ENCODE measurements at places on chromosomes 2 and 18.

DNA sequence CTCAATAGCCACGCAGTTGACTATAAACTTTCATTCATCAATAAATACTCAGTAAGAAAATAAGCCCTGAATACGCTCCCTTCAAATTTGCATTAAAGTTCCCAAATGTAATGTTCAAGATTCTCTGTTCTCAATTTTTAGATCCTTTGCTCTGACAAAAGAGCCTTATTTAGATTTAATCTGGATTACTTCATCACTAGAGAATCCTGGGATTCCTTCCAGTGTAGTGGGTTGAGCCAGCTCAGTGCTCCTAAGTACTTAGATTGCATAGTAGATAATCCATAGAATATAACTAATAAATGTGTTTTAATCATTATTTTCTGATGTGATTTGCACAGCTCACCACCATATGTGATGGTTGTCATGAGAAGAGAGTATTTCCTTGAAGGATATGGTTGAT, 1286.2 kb downstream of the SUCLG1 start:
- no peak for DNase-seq

GRCh38 chr2:164178835-164179465, 442.3 kb downstream of the GRB14 start:
- DNase-seq = no peak

DNA sequence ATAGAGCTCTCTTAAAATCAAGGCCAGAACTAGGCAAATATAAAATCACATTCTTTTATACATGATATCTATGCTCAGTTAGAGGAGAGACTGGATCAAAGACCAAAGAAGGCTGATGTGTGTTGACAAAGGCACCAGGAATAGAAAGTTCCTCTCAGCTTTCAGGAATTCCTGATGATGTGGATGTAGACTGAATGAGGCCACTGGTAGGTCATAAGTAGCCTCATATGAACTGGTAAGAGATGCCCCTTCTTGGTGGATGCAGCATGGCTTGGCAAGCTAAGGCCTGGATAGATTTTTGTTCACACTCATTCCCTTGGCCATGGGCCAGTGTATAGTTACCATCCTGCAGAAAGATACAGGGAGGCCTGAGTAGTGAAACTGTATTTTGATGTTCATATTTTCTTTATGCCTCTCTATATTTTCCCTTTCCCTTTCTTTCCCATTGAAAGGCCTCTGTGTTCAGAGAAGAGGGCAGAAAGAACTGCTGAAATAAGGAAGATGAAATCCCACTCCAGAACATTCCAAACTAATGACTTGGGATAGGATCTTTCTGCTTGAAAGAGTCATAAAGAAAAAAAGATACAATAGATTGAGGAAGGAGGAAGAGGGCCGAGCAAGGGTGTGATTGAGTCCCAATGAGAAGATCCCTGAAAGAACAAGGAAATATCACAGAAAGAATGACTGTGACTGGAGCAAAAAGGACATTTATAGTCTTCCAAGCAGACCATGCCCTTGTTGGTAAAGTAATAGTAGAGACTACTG, 2182.7 kb upstream of the PIK3C3 start:
- DNase-seq = no peak

DNA sequence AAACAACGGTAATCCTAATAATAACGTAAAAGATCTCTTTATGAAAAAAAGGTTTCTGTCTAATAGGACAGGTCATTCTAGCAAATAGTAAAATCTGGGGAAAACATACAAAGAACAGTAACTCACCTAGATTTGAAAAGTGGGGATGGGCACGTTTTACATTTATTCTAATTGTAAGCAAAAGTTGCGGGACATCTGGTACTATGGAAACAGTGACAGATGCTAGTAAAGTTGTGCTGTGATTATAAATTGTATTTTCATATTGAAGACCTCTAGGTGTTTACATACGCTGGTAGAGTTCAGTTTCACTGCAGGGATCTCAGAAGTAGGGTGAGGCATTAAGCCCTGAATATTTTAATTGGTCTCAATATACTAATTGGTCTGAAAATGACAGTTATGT, 422.5 kb downstream of the DPP10 start:
- no peak for DNase-seq

GRCh38 chr2:180690611-180691010, 289.8 kb upstream of the UBE2E3 start:
- DNase-seq = no peak

DNA sequence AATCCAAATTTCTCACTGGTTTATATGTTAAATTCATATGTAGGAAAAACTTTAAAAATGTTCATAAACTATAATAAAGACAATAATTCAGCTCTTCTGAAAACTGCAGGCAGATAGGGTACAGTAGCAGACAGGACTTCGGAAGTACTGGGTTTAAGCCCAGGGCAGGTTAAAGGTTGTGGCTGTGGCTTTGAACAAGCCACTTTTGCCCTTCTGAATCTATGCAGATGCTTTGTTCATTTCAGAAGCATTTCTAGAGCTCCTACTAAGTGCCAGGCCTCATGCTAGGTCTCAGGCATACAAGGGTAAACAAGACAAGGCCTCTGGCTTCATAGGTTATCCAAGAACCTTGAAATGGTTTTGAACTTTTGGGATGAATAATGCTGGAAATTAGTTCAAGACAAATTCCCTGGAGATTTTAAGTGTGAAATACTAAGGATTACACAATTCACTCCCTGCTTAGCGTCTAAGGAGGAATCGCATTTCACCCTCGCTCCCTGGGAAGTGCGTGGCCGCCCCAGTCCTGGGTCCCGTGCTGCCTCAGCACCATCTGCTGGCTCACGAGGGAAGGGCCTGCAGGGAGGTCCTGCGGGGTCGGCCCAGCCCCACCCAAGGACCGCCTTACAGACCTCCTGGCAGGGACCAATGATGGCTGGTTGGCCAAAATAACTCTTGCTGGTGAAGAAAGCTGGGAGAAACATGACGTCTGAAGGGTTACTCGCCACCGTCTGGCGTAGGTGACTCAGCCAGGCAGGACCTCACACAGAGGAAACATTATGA, 67.7 kb upstream of the L3MBTL4 start:
- DNase-seq = no peak

- DNase-seq = no peak
Observed at GRCh38 chr18:55499526-55499925, 88.5 kb downstream of the TCF4 start.

GRCh38 chr18:59265246-59265973, 7.8 kb downstream of the RAX start:
- no peak for DNase-seq

DNA sequence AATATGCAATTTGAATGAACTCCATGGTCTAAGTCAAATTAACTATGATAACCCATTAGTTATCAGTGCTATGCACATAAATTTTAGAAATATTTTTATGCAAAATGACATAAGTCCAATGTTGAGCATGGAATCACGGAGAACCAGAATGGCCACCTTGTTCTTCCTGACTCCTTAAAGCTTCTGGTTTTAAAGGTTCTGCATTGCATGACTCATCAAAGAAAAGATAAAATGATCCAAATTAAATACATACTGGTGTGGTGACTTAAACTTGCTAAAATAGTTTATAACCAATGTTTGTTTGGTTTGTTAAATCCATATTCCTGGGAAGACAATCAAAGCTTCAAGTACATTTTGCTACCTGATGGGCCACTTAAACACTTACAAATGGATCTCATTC, 1146.9 kb upstream of the NRXN1 start:
- no peak for DNase-seq

DNA sequence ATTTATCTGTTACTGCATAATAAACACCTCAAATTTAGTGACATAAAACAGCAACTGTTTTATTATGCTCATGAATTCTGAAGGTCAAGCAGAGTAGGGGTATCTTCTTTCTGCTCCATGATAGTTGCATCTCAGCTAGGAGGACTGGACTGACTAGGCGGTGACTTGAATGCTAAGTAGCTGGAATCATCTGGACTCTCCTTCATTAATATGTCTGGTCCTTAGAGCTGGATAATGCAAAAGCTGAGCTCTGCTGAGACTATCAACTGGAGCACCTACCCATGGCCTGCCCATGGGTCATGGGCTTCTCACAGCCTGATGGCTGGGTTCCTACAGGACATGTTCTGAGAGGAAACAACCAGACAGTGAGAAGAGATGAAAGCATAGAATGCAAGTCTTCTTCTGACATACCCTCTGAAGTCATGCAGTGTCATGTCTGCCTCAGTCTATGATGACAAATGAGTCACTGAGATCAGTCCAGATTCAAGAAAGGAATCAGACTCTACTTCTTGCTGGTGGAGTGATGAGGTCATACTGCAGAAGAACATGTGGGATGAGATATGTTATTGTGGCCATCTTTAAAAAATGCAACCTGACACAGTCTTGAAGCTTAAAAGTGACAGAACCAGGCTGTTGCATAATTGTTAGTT, 174.2 kb upstream of the OSR1 start:
- DNase-seq = no peak

DNA sequence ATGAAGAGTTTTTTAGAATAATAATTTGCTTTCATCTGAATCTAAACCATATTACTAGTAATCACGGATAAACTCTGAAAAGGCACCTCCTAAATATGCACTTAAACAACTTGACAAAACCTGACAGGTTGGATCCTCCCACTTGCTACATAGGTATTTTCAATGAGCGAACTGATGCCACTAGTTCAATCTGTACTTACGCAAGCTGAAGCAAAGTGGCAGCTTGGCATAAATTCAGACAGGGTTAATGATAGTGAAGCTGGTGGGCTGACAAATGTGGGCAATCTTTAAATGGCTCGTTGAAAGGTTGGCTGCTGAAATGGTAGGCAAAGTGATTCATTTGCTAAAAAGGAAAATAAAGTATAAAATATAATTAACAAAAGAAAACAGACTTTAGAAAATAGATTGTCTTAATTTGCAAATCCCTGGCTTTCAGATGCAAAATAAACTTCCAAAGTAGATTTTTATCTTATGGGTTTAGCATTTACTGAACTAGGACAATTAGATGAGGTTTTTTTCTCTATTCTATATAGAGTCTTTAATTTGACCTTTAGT, 1713.5 kb upstream of the SLC39A10 start:
- DNase-seq = no peak

DNA sequence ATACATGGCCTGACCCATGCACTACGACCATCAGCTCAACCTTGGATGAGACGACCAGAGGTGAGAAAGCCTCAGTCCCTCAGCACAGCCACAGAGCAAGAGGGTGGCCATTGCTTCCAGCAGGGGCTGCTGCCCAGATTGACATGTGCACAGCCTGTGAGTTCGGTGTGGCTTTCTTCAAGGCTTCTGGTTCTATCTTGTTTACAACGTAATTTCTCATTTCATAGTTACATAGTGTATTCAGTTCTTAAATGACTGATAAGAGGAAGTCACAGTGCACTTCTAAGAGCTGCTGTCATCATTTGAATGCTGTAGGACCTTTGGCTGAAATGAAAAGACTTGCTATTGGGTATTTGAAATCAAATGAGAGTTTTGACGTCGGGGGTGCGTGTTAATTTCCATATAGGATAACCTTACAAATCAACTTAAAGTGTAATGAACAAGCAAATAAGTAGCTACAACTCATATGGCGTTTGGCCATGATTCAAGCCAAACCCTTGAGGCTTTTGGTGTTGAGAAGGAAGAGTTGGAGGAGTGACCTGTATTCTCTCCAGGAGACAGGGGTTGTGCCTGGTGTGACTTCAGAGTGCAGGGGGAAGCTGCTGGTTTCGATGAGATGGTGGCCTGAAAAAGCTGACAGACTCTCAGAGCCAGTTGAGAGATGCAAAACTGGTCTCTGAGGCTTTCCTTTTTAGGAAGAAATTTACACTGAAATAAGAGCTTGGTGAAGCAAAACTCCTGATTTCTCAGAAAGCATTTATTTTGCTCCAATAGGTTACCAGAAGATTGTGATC, 51.0 kb downstream of the TSHZ1 start:
- no peak for DNase-seq

- no peak for DNase-seq
Observed at GRCh38 chr2:66585587-66585986, 150.7 kb downstream of the MEIS1 start.

DNA sequence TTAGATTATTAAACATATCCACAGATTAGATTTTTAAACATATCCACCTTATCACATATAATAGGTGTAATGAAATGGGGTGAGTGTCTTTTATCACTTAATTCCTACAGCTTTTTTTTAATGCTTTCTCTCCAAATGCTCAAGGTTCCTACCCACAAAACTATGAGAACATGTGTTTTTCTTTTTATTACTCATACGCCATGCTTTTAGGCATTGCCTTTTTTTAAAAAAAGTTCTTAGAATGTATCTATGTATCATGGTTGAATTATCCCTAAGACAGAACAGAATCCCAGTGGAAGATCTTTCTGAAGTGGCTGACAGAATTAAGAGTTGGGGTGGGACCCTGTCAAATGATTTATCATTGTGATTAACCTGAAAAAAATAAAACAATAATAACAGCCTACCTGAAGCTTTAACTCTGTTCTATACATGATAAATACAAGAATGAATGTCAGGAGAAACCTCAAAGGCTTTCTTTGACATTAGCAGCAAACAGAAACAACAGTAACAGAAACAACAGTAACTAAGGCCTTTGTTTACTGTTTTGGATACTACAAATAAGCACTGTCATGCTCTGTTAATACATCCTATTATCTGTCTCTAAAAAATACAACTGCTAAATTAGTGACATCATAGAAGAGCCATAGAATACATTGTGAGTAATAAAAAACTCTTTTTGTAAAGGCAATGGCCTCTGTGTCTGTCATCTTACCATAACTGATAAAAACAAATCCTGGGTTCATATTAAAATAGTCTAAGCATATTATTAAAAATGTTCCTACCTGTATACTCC, 4.1 kb upstream of the ZNF397 start:
- DNase-seq = no peak

DNA sequence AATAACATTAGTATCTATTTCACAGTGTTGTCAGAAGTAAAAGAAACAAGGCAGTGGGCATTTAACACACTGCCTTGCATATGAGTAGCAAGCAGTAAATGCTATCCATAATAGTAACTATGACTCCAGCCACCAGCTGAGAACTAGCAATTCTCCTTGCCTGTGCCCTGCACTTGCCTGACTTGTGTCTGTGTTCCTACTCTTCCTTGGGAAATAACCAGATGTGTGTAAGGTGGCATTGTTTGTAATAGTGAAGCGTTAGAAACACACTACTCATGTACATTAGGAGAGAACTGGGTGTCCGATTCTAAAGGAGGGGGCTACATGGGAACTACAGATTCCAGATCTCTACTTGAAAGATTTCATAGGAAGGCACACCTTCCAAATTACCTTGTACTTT, 197.8 kb downstream of the STK39 start:
- no peak for DNase-seq

- DNase-seq = no peak
Observed at GRCh38 chr2:174124181-174124580, 124.2 kb downstream of the OLA1 start.
